Tibial nerve (tissue), 4 donors: ENCODE measurements at places on chromosomes 11 and 22. TPM values are rescaled to one million over a fixed set of nuclear protein-coding genes. Genes with fewer than 3 reads are reported as not detected.

The TNNT3 gene
- 8.6 TPM for total RNA-seq

GRCh38 chr11:61267437-61267841 lies 26.5 kb downstream of the PGA5 start:
- no peak for DNase-seq

The SAA4 gene
- total RNA-seq, result not detected

GRCh38 chr22:47920380-47920959 lies 1158.0 kb downstream of the TBC1D22A start:
- no peak for DNase-seq

GRCh38 chr11:8020244-8020597 lies 33.1 kb downstream of the EIF3F start:
- DNase-seq, result no peak

The TRIM6 gene
- total RNA-seq, result 3.1 TPM

The HEPHL1 gene
- not detected for total RNA-seq

DNA sequence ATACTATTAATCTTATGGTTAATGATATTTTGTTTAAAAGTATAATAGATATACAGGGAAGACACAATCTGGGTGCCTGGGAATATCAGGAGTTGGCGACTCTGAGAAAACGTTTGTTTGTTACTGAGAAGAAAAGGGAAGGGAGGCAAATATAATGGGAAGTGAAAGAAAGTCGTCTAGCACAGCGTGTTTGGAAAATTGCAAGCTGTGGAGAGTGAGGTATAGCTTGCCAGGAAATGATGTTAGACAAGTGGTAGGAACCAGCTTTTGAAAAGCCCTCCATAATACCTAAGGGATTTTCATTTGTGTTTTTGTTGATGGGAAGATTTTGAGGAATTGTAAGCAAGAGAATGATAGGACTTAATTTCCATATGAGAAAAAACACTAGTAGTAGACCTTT lies 322.2 kb downstream of the LUZP2 start:
- no peak for DNase-seq

DNA sequence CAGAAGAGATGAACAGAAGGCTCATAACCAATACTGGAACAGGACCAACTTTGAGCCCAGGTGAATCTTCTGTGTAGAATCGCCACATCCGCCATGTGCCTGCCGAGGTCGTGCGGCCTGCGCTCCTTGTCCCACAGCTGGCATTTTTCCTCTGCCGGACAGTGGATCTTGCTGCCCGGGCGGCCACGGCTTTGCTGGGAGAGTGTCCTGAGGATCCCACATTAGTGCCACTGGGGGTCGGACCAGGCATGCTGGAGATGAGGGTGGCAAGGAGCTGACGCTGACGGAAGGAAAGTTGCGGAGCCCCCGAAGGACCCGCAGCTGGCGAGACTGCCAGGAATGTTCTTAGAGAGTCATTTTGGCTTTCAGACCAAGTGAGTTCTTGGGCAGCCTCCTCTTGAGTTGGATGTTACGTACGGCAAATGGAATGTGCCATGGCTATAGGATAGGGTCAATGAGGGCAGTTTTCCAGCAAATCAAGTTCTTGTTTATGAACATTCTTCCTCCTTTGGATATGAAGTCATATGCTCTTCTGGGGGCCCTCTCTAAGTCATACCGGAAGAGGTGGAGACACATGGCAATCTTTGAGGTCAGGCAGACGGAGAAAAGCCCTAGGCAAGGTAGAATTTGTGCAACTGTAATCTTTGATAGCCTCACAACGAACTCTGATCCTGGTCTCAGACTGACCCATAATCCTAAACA lies 57.4 kb upstream of the NUP160 start:
- DNase-seq, result no peak

The NXPE1 gene
- not detected for total RNA-seq

DNA sequence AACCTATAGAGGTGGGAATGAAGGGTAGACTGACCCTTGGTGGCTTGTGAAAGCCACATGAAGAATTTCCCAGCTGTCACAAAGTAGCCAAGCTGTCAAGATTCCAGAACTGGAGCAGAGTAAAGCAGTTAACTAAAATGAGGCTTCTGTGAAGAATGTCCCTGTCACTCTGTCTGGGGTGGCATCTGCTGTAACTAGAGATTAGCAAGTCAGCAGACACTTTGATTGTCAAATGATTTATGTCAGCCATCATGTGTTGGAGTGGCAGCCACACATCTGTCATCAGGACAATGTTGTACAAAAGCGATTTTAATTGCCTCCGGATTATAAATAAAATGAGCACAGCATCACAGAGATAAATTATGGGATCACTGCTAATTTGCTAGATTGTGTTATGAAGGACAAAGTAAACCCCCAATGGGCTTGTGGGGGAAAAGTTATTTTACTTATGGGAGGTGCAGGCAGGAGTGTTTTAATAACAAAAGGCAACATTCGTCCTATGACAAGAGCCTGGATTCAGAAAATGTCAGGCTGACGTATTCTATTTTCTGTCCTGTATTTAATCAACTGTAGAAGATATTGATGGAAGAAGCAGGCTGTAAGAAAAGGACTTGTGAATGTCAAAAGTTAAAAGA lies 270.9 kb downstream of the FAM181B start:
- no peak for DNase-seq

DNA sequence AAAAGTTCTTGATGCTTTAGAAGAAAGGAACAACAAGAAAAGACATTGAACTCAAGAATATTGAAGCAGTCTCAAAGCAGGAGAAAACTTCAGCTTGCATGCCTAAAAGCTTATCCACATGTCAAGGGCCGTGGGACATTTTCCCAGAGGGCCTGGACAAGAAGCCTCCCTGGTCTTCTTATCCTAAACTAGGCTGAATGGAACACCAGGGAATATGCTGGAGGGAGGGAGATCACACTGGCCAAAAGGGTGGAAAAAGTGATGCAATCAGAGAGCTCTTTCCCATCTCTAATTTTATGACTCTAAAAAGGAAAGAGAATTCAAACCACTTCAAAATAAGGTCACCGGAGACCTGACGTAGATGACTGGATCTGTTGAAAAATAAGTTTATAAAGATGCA lies 107.2 kb downstream of the MPPED2 start:
- peak; percentile 23 for DNase-seq

The ANKK1 gene
- total RNA-seq, result 1.7 TPM

- no peak for DNase-seq
Observed at GRCh38 chr11:12008790-12009616, 577 bp upstream of the DKK3 start.

GRCh38 chr11:843086-843734 lies 558 bp downstream of the TSPAN4 start:
- no peak for DNase-seq

DNA sequence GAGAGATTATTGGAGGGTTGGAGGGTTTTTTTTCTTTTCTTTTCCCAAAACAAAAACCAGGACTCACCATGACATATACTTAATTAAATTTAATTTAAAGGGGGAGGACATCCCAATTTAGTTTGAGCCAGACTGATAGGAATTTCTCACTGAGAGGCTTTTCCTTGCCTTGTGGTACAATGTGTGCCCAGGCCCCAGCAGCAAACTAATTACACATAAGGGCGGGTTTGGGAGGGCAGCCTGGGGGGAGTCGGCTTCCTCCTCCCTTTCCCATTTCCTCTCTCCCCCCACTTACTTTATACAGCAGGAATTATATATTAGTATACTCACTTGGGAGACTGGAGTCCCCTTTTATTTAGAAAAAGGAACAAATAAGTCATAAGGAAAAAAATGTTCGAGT lies 2.9 kb downstream of the TEAD1 start:
- DNase-seq, result no peak

- DNase-seq, result no peak
Observed at GRCh38 chr11:10322401-10322800, 17.5 kb downstream of the ADM start.

DNA sequence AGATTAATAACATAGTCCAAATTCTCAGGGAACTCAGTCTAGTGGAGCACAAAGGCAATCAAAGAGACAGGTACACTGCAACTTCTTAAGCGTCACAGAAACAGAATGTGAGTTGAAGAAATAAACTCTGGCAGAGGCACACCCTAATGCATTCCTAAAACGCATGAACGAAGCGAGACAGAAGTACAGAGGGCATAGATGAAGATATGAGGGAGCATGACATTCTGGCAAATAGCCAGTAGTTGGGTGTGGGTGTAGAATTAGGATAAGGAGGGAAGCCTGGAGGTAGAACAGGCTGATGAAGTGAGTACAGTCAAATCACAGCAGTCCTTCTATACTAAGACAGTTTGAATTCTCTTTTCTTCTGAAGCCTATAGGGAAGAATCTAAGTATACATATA lies 838.7 kb upstream of the API5 start:
- DNase-seq, result no peak

- DNase-seq, result peak; percentile 26
Observed at GRCh38 chr11:101407324-101407723, 176.5 kb downstream of the TRPC6 start.

The TRIM29 gene
- 64.9 TPM for total RNA-seq

DNA sequence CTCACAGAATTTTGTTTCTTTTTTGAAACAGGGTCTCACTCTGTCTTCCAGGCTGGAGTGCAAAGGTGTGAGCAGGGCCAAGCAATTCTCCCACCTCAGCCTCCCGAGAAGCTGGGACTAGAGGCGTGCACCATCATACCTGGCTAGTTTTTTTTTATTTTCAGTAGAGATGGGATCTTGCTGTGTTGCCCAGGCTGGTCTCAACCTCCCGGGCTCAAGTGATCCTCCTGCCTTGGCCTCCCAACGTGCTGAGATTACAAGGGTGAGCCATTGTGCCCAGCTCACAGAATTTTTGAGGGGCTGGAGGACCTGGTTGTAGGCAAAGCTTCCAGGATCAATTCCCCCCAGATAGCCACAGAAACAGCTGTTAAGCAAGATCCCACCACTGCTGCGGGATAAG lies 47.1 kb upstream of the RBFOX2 start:
- DNase-seq, result no peak

DNA sequence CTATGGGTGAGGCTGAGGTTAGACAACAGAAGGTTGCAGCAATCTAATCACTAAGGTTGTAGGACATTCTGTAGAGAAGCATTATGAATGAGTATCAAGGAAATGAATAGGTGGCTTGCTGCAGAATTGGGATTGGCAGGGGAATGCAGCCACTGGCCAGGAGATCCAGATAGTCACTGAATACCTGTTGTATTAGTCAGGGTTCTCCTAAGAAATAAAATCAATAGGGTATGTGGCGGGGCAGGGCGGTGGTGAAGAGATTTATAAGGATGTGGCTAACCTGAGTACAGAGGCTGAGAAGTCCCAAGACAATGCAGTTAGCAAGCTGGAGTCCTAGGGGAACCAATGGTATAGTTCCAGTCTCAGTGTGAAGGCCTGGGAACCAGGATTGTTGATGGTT lies 163.0 kb downstream of the SPON1 start:
- no peak for DNase-seq

DNA sequence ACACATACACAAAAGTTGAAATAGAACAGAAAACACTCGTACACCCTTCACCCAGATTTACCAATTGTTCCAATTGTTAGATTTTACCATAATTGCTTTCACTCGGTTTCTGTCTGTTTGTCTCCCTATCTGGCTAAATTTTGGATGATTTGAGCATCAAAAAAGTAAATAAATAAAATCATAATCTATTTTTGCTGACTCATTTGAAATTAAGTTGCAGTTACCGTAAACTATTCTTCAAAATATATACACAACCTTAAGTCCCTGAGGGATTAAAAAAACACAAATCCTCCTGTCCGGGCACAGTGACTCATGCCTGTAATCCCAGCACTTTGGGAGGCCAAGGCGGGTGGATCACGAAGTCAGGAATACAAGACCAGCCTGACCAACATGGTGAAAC lies 81.3 kb upstream of the SYT9 start:
- DNase-seq, result no peak

The OR2AG2 gene
- total RNA-seq, result not detected

The SLC7A4 gene
- total RNA-seq, result not detected

DNA sequence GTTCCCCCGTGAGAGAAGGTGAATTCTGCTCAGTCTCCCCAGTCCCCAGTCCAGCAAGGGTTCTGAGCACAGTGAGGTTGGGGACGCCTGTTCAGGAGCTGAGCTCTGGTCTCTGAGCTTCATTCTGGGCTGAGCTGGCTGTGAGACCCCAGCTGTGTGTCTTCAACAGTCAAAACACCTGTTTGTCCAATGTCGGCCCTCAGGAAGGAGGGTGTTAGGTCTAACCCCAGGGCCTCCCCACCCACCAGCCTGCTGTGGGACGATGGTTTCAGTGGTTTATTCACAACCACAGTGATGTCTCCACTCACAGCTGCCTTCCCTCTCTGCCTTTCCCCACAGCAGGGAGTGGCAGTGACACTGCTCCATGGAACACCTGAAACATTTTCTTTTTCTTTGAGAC lies 1282.9 kb downstream of the TBC1D22A start:
- DNase-seq, result no peak

GRCh38 chr11:15006139-15006759 lies 34.1 kb upstream of the CALCA start:
- no peak for DNase-seq

The ART1 gene
- 2.8 TPM for total RNA-seq

- no peak for DNase-seq
Observed at GRCh38 chr22:49215840-49216239, 611.8 kb downstream of the BRD1 start.

The MOGAT2 gene
- not detected for total RNA-seq

DNA sequence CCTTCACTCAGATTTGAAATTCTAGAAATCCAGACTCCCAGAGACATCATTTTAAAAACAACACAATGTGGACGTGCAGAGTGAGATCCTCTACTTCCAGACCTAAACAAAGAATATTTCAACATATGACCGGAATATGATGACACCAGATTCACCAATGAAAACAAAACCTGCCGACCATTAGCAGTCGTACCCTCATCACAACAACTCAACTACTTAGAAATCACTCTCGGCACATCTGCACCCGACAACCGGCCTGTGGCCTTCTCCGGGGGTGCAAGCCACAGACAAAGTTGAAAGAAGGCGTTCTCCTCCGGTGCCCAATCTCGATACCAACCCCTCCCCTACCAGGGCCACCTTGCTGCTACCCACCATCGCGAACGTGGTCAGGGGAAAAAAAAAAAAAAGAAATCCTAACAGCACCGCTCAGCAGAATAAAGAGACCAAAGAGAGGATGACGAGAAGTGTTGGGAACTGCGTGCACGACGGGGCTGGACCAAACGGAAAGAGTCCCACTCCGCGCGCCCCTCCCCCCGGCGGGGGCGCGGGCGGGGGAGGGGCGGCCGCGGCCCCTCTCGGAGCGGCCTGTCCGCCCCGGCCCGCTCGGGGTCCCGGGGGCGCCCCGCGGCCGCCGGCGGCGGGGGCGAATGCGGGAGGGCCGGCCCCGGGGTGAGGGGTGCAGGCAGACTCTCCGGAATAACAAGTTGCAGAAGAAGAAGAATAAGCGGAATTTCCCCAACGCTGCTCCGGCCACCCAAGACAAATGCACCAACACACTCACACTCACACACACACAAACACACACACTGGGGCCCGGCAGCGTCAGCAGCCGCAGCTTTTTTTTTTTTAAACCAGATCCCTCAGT lies 1.7 kb downstream of the PHF21A start:
- peak; percentile 29 for DNase-seq

The NOX4 gene
- 38.4 TPM for total RNA-seq
